ENCODE measurements at places on chromosomes 2 and 18.

- DNase-seq: no peak
These were observed 74.2 kb downstream of the TNS1 start for GRCh38 chr2:217928324-217929181.

- DNase-seq: no peak
These were observed 793.5 kb upstream of the HS6ST1 start for GRCh38 chr2:129112181-129112580.

GRCh38 chr2:42923580-42924417 lies 131.4 kb upstream of the HAAO start:
- DNase-seq: no peak

- DNase-seq: no peak
These were observed 47.1 kb downstream of the HDAC4 start for GRCh38 chr2:239353692-239354091.

DNA sequence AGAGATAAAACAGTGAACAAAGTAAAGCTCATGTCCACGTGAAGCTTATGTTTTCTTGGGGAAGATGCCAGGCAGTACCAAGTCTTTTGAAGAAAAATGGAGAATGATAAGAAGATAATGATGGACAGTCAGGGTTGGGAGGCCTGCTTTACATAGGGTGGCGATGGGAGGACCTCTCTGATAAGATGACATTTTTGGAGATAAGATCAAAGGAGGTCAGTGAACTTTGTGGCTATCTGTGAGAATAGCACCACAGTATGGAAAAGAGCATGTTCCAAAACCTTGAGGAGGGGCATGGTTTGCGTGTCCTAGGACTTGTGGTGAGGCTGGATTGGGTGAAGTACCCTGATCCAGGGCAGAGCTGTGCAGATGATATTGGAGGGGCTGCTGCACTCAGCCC lies 461.7 kb upstream of the NRP2 start:
- DNase-seq: no peak

DNA sequence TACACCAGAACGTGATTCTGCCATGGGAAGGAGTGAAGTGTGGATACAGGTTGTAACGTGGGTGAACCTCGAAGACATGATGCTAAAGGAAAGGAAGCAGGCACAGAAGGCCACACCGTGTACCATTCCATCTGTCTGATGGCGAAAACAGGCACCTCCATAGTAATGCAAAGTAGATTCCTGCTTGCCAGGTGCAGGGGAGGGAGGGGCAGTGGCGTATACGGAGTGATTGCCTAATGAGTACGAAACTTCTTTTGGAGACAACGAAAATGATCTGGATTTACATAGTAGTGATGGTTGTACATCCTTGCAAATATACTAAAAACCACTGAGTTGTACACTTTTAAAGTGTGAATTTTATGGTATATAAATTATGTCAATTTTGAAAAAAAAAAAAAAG lies 106.7 kb downstream of the GBX2 start:
- DNase-seq: no peak

- no peak for DNase-seq
These were observed 859.1 kb upstream of the GCFC2 start for GRCh38 chr2:76569819-76570218.

DNA sequence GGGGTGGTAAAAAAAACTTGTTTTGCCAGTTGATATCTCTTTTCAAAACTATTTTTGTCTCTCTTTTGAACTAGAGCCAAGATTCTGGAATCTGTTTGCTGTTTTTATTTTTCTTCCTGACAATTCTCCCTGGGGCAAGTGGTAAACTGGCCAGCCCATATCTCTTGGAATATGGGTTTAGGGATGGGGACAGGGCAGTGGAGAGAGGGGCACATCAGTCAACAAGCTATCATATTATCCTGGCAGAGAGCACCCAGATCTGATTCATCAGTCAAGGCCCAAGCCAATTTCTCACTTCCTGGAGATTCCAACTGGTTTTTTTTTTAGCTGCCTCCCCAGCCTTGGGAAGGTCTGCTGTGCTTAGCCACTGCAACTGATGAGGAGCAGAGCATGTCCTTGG lies 52.3 kb downstream of the ARHGAP28 start:
- no peak for DNase-seq

DNA sequence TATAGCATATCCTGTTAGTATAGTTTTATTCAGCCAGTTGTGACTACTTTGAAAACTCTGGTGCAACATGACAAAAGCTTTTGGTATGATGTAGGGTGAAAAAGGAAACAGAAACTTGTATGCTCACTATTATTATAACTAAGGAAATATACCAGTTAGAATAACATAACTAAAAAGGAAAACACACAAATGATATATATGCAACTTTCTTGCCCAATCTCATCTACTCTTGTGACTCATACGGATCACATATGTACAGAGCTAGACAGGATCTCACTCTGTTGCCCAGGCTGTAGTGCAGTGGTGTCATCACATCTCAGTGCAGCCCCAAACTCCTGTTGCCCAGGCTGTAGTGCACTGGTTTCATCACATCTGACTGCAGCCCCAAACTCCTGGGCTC lies 12.4 kb upstream of the TLK1 start:
- DNase-seq: no peak

DNA sequence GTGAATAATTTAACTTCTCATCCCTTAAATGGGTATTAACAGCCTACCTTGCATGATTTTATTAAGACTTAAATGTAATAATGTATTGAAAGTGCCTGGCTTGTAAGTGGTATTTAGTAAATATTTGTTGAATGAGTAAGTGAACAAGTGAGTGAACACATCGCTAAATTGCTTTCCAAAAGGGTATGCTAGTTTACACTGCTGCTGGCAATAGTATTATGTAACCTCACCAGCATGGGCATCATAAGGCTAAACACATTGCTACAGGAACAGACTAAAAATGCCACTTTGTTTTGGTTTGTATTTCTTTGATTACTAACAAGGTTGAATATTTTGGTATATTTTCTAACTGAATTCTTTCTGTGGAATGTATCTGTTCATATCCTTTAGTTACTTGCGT lies 9.8 kb downstream of the WDR43 start:
- no peak for DNase-seq

DNA sequence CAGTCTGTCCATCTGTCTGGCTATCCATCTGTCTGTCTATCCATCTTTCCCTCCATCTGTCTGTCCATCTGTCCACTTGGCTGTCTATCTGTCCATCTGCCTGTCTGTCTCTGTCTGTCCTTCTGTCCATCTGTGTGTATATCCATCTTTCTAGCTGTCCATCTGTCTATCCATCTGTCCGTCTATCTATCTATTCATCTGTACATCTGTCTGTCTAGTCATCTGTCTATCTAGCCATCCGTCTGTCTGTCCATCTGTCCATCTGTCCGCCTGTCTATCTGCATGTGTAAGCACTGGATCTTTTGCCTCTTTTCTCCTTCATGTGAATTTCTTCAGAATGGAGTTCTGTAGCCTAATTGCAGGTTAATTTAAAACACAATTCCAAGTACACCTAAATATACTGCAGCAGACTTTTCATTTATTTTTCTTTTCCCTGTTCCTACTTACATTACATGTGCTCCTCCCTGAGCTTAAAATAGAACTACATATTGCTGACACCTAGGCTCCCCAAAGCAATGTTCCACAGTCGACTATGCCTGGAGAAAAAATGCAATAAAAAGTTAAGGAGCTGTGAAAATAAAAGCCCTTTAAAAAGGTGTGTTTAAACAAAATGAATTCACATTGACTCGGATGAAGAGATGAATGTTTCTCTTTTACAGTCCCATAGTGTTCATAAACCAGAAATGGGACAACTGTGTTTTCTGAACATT lies 37.4 kb upstream of the TXNDC2 start:
- no peak for DNase-seq

DNA sequence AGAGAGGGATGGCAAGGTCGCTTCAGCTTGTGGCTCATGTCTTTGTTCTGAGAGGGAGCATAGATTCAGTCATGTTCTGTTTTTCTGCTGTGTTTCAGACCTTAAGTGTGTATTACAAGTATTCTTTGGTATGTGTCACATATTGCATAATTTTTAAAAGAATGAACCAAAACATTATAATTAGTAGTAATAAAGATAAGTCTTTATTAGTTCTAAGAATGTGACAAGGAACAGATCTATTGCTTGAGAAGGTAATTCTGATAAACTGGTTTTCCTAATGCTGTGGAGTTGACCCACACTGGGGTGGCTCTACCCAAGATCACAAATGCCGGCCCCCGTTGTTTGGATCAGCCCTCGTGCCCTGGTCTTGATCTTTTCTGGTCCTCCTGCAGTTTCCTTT lies 124.3 kb upstream of the FOSL2 start:
- DNase-seq: no peak

GRCh38 chr18:49726675-49726963 lies 86.7 kb downstream of the ACAA2 start:
- DNase-seq: no peak

All from OCI-M1 (cell line).